ENCODE measurements at places on chromosomes 11 and 22.

DNA sequence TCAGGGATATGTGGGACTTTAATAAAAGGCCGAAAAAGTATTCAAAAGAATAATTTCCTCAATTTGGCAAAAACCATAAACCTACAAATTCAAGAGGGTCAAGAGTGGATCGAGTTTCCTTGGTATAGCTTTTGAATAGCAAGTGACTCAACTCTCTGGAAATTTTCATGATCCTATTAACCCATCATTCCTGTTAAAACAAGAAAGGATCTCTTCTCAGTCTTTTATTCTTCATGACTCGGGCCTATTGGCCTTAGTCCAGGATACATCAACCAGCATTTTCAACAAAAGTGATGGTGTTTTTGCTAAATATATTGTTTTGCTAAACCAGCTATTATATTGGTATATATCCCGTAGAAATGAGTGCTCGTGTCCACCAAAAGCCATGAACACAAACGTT is 110.3 kb downstream of the ATXN10 start:
- DNase-seq, result no peak

DNA sequence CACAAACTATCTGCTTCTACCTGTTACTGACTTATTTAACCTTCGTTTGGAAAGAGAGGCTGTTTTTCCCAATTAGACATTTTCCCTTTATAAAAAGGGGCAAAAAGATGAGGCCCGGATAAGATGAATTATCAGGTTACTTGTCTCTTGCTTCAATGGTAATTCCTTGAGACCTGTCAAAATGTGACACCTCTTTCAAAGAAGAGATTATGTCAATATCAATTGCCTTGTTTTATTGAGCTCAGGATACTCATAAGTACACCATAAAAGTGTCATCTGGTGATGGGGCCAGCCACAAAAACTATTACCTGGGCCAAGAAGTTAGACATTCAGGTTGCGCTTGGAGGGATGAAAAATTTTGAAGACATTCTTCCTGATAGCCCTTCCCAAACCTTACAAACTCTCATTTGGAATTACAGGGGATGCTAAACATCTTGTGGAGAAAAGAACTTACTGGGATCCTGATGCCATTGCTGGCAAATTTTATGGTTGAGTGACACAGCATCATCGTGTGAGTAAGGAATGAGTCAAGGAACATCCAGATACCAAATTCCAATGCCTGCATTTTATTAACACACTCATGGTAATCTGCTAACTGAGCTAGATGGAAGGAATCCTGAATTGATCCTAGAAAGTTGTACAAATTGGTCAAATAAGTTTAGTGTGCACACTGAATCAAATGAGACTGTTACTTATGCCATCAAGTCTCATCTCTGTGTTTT is 1071.2 kb downstream of the LRRC4C start:
- DNase-seq, result no peak

GRCh38 chr11:23502389-23502788 is 642.1 kb upstream of the CCDC179 start:
- no peak for DNase-seq

- no peak for DNase-seq
Observed at GRCh38 chr11:109799604-109800003, 293.6 kb upstream of the ZC3H12C start.

GRCh38 chr11:57978686-57979531 is 44.8 kb upstream of the OR9Q1 start:
- DNase-seq, result no peak

- no peak for DNase-seq
Observed at GRCh38 chr11:132343445-132344175, 973.2 kb downstream of the NTM start.

DNA sequence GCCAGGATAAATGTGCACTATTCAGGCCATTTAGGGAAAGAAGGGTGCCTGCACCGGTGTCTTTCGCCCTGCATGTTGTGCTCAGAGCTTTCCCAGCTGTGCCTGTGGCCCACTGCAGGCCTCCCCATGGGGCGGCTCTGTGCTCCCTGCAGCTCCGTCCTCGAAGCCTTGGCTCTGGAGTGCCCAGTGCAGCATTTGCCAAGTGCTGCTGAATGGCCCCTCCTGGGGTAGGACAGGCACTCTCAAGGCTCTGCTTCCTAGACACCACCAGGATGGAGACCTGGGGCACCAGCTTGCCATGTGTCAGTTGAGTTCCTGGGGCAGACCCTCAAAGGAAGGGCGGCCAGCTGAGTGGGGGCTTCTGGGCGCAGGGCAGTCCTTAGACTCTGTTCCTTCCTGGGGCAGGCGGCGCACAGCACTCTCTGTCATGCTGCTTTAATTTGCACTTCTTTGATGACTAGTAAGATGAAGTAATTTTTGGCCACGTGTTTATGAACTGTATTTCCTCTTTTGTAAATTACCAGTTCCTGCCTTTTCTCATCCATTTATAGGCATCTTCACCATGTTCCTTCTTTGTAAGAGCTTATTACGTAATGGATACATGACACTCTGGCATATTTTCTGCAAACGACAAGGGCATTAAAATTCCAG is 32.1 kb upstream of the GNB1L start:
- DNase-seq, result peak; percentile 59

DNA sequence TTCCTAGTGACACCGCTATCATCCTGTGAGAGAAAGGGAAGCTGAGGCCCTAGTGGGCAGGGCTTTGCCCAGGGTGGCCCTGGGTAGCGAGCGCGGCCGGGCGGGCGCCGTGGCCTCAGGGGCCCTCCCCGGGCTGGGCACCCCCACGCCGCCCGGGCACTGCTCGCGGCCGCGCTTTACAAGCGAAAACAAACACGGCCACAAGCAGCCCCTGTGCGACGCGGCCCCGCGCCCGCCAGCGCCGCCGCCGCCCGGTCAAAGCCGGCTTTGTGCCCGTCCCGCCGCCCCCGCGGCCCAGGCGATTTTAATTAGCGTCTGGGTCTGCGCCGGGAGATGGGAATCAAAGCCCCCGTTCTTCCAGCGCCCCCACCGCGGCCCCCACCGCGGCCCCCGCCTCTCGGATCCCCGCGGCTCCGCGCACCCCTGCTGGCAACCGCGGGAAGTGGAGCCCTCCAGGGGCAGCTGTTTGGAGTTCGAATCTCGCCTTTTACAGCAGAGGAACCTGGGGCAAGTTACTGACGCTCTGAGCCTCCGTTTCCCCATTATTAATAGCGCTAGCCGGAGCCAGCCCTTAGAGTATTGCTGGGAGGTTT is 47.9 kb downstream of the CHRDL2 start:
- no peak for DNase-seq

- DNase-seq, result no peak
Observed at GRCh38 chr11:104328512-104328907, 164.6 kb upstream of the PDGFD start.

GRCh38 chr11:45104790-45105084 is 41.7 kb upstream of the PRDM11 start:
- DNase-seq, result no peak

DNA sequence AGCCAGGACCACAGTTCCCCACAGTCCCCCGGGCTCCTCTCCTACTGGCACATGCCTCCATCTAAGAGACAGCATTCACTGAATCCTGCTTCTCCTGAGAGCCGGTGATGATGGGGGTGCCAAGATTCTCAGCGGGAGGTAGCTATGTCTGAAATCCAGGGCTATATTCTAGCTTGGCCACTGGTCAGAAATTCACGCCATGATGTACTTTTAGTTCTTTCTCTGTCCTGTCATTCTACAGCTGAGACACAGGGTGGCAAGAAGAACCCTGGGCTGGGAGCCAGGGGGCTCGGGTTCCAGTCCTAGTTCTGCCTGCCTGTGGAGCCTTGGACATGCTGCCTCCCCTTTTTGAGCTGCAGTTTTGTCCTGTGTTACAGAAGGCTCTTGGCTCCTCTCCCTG is 59.2 kb upstream of the PHOX2A start:
- DNase-seq, result no peak

DNA sequence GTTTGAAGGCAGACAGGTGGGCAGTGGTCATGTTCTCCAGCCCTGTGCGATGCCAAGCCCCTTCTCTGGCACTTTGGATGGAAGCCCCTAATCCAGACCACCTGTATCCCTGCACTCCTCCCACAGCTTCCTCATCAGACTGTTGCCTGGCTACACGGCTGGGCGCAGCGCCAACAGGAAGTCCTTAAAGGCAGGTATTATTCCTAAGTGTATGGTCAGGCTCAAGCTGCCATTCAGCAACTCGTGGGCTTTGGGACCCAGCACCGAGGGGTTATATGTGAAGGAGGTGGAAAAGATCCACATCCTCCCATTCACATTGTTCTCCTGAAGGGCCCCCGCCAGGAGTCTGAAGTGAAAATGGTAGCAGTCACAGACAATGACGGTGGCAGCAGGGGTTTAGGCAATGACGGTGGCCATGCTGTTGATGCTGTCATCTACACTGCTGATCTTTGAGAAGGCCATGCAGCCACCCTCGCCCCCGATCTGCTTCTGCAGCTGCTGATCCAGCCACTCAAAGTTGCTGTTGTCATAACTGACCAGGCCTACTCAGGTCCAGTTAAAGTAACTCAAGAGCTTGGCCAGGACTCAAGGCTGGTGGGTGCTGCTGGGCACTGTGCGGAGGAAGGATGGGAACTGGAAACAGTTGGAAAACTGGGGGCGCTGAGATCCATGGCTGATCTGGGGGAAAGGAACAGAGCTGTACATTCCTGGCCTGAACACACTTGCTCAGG is 27.7 kb downstream of the OR6Q1 start:
- no peak for DNase-seq

DNA sequence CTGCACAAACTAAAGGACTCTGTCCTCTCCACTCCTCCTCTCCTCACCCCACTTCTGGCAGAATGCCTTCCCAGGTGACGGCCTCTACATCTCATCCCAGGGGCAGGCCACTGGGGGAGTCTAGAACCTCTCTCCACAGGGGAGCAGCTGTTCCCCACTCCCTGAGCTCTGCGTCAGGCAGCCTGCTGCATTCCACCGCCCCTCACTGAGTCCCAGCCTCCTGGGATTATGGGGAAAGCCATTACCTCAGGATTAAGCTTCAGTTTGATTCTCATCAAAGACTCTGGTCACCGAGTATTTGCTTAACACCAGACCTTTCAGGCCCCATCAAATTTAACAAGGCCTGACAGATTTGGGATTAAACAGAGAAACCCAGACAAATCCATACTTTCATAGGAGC is 405.9 kb downstream of the NXPE2 start:
- no peak for DNase-seq

- no peak for DNase-seq
Observed at GRCh38 chr11:76763573-76764346, 19.4 kb upstream of the TSKU start.

GRCh38 chr11:2573240-2574042 is 126.4 kb downstream of the KCNQ1OT1 start:
- DNase-seq, result no peak

DNA sequence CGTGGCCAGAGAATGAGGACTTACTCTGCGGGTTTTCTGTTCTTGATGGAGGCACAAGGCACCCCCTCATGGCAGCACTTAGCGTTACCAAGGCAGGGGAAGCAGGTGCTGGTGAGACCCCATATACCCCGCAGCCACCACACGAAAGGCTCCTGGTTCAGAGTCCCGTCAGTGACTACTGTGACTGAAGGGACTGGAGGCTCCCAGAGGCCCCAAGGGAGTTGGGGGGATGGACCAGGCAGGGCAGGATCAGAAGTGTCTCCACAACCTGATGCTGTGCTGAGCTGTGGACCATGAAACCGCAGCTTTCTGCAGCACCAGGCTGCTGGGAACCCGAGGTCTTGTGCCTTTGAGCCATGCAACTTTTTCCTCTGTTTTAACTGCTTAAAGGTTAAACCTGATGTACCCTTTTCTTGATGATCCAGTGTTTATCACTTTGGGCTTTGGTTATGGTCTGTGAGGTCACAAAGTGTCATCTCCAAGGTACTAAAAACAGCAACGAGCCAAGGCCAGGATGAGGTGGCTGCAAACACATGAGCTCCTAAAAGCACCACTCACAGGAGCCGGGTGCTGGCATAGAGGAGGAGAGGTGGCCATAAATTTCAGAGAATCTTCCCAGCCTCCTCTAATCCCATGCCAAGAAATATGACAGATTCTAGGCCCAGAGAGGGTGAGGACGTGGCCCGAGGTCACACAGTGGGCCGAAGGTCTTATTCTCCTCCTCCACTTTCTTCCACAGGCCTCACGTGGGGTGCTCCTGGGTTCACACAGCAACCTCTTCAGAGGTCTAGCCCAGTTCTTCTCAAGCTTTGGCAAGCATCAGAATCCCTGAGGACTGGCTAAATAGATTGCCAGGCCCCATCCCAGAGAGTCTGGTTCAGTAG is 4.2 kb upstream of the LRRC32 start:
- no peak for DNase-seq

DNA sequence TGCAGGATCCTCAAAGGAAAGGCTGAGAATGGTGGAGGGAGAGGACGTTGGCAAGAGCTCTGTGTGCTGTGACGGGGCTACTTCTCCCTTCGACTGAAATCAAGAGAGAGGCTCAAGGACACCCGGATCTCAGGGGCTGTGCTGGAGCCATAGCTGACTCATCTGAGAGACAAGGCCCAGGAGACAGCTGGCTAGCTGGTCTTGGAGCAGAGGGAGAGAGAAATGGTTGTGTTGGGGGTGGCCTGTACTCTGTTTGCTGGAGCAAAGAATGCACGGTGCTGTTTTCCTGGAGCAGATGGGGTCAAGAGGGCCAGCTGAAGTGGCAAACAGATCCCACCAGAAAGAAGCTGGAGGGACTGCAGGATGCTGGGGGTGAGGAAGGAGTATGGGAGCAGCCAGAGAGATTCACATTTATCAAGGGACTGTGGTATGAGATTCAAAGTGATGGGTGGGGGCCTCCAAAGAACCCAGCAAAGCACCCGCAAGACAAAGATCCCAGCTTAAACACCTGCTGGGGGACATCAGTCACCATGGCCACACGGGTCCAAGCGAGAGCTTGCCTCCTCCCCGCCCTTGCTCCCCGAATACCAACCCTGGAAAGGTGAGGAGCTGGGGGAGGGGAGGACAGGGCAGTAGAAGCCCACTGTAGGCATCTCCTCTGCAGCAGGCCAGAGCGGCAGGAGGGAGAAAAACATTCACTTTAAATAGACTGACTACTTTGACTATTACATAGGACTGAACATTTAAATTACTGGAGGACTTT is 40.8 kb downstream of the MAP6 start:
- no peak for DNase-seq

DNA sequence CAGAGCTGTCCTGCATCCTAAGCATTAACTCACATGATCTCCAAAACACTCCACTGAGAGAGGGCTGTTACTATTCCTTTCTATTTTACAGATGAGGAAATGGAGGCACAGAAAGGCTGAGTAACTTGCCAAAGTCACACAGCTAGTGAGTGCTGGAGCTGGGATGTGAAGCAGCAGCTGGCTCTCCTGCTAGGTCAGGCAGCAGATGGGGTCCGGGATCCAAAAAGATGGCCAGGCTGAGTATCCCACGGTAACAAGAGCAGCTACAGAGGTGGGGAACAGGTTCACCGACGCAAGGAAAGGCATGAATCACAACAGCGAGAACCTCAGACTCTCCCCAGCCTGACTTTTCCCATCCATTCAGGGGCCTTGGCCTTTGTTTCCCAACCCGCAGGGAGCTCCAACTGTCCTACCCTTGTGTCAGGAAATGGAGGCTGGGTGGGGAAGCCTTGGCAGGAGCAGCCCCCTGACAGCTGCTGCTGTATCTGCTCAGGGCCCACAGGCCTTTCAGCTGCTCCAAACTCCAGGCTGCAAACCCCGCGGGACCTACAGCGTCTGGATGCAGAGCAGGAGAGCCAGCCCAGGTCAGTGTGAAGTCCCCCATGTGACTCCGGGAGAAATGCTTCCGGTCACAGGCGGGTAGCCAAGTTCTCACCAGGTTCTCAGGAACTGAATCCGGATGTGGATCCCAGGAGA is 29.5 kb downstream of the DKK3 start:
- no peak for DNase-seq

GRCh38 chr22:17785185-17786184 is 11.2 kb upstream of the BID start:
- DNase-seq, result peak; percentile 76

- no peak for DNase-seq
Observed at GRCh38 chr11:73333640-73334383, 25.7 kb downstream of the ARHGEF17 start.

All from CD4-positive, alpha-beta T cell treated with Interleukin-17A for 1 hour (primary cell).